Right ventricle myocardium superior (tissue), 1 donor: ENCODE measurements at places on chromosomes 3 and 15. TPM values are rescaled to one million over a fixed set of nuclear protein-coding genes. Genes with fewer than 3 reads are reported as not detected.

The FILIP1L gene
- 39.3 TPM for total RNA-seq

The AADACL2 gene
- total RNA-seq, result not detected

The PCOLCE2 gene
- 52.7 TPM for total RNA-seq

The CILP gene
- total RNA-seq, result 3.5 TPM

The SCN11A gene
- total RNA-seq, result 0.05 TPM

The GPR62 gene
- total RNA-seq, result not detected

DNA sequence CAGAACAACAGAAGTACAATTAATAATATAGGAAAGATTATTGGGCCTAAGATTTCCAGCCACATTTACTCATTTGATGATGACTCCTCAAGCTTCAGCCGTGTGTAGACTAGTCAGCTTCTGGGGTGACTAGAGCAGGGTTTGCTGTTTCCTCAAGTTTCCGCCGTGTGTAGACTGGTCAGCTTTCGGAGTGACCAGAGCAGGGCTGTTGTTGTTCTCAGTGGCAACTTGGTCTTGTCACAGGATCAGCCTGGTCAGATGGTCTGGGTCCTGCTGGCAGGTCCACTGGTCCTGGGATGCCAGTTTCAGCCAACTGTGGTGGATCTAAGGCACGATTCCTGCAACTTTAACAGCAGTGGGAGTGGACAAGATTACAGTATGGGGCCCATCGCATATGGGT, 21.8 kb upstream of the NOX5 start:
- no peak for DNase-seq

- DNase-seq, result no peak
Observed at GRCh38 chr15:94547711-94548110, 316.4 kb downstream of the MCTP2 start.

- no peak for DNase-seq
Observed at GRCh38 chr3:157871838-157872460, 234.3 kb downstream of the SHOX2 start.

- no peak for DNase-seq
Observed at GRCh38 chr3:15318661-15319060, 13.7 kb downstream of the SH3BP5 start.

DNA sequence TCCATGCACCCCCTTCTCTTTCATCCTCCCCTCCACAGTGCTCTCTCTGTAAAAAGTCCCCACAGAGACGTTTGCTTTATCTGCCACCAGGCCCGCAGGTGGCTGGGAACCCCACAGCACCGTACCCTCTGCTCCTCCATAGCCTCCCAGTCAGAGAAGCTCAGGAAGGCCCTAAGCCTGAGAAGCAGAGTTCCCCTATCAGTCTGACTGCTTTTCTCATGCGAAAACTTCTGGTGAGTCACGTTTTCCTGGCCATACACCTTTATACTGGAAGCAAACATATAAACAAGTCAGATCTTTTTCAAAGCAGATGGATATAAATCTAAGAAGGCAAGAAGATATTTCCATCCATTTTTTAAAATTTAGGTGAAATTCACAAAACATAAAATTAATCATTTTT, 51.5 kb upstream of the MEF2A start:
- no peak for DNase-seq

- no peak for DNase-seq
Observed at GRCh38 chr15:93895976-93896770, 335.2 kb upstream of the MCTP2 start.

GRCh38 chr15:61315471-61315870, 86.4 kb upstream of the RORA start:
- no peak for DNase-seq
